ENCODE measurements at places on chromosomes 7 and 10.
A peak's percentile ranks its signal among the peaks of the same experiment; 100 is the strongest.

DNA sequence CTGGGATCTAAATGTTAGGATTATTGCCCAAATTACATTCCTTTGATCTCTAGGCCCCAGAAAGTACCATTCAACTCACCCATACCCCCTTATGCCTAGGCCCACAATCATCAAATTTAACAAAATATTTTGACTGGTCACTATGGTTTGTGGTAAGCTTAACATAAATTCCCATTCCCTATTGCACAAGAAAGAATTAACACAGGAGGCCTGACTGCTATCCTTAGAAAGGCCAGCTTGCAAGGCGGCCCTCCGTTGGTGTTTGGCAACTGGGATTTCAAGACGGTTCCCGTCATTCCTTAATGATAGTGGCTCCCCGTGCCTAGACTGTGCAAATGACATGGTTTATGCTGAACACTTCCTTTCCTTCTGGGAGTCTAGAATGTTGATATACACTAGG lies 29.6 kb downstream of the ARHGAP21 start:
- no peak for DNase-seq

GRCh38 chr10:121668314-121669027 lies 70.2 kb upstream of the FGFR2 start:
- DNase-seq: no peak

- no peak for DNase-seq
These were observed 1206.2 kb downstream of the GATA3 start for GRCh38 chr10:9260690-9261089.

DNA sequence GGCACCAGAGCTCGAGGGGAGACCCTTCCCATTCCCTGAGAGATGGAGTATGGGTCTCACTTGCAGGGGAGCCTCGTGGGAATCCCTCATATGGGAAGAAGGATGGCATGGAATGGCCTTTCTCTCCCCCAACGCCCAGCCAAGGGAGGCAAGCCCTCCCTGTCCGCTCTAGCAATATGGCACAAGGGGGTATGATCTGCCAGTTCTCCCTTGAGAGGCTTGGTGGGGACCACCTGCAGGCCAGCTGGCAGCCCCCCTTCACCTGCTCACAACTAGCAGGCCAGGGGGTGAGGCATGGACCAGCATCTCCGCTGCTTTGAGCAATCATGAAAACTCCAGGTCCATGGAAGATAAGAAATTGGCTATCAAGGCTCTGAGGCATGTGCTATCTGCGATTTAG lies 70.8 kb downstream of the PARP12 start:
- no peak for DNase-seq

GRCh38 chr7:85004402-85004801 lies 182.5 kb downstream of the SEMA3D start:
- DNase-seq: no peak

GRCh38 chr7:134546955-134547354 lies 2.0 kb upstream of the AKR1B15 start:
- no peak for DNase-seq

- no peak for DNase-seq
These were observed 68.5 kb upstream of the SVIL start for GRCh38 chr10:29703271-29703670.

GRCh38 chr7:37960483-37960882 lies 40.0 kb downstream of the EPDR1 start:
- no peak for DNase-seq

GRCh38 chr10:126502441-126502840 lies 114.2 kb upstream of the ADAM12 start:
- DNase-seq: no peak

- DNase-seq: no peak
These were observed 22.6 kb upstream of the PRKCQ start for GRCh38 chr10:6602700-6603084.

GRCh38 chr10:63917363-63917762 lies 396.2 kb downstream of the REEP3 start:
- peak; percentile 29 for DNase-seq

- DNase-seq: no peak
These were observed 116.2 kb upstream of the AFAP1L2 start for GRCh38 chr10:114520453-114520852.

- DNase-seq: no peak
These were observed 53.9 kb downstream of the NOC3L start for GRCh38 chr10:94308866-94309265.

- DNase-seq: no peak
These were observed 8.7 kb downstream of the ANKRD1 start for GRCh38 chr10:90912174-90912573.

DNA sequence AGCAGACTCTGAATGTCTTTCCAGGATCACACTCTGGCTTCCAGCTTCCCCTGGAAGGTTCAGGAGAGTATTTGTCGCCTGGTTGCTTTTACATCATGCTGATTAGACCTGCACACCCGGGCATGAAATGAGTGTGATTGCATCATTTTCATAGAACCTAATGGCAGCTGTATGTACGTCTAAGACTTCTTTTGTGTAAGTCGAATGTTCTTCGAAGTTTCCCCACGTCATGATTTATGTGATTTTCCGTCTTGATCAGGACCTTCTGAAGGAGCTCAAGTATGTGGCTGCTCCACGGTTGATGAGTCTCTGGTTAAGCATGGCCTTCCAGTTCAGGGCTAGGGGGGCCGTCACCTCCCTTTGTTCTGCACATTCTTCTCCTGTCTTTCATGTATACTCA lies 4.5 kb downstream of the EIF4H start:
- no peak for DNase-seq

DNA sequence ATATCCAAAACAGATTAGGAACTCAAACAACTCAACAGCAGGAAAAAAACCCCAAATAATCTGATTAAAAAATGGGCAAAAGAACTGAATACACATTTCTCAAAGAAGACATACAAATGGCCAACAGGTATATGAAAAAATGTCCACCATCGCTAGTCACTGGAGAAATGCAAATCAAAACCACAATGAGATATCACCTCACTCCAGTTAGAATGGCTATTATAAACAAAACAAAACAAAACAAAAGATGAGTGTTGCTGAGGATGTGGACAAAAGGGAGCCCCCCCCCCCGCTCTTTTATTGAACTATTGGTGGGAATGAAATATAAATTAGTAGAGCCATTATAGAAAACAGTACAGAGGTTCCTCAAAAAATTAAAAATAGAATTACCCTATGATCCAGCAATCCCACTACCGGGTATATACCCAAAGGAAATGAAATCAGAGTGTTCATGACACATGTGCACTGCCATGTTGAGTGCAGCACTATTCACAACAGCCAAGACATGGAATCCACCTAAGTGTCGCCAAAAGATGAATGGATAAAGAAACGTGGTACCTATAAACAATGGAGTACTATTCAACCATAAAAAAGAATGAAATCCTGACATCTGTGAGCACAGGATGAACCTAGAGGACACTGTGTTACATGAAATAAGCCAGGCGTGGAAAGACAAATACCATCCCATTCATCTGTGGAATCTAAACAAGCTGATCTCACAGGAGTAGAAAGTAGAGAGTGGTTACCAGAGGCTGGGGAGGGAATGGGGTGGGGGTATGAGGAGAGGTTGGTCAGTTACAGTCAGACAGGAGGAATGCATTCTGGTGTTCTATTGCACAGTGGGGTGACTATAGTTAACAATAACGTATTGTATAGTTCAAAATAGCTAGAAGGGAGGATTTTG lies 78.1 kb upstream of the RHEB start:
- DNase-seq: peak; percentile 60

DNA sequence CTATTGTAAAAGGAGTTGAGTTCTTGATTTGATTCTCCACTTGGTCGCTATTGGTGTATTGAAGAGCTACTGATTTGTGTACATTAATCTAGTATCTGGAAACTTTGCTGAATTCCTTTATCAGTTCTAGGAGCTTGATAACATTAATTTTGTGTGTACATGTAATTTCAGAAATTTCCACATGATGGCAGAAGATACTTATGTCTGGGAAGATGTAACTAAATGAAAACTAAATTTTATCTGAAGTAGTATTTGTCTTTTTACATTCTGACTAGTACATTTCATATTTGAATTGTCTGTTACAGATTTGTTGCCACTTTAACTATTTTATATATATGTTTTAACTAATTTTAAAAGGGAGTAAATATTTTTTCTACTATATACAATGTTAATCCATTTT lies 27.6 kb downstream of the SDHAF3 start:
- DNase-seq: peak; percentile 26

DNA sequence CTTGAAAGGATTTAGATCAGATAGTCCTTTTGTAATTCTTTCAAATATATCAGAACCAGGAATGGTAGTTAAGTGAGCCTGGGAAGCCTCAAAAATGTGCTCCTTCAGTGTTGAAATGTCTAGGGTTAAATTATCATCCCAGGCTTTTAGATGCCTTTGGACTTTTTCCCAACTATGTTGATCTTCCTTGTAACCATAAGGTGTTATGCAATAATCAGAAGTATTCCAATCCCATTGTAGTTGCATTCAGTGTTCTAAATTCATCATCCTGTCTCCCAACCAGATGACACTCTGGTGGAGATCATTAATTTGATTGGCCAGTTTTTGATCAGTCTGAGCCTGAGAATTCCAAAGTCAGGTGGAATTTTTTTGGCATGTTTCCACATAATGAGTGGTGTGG lies 35.1 kb upstream of the AKR1C2 start:
- DNase-seq: no peak

- no peak for DNase-seq
These were observed 43.9 kb downstream of the GHRHR start for GRCh38 chr7:31007634-31008033.

DNA sequence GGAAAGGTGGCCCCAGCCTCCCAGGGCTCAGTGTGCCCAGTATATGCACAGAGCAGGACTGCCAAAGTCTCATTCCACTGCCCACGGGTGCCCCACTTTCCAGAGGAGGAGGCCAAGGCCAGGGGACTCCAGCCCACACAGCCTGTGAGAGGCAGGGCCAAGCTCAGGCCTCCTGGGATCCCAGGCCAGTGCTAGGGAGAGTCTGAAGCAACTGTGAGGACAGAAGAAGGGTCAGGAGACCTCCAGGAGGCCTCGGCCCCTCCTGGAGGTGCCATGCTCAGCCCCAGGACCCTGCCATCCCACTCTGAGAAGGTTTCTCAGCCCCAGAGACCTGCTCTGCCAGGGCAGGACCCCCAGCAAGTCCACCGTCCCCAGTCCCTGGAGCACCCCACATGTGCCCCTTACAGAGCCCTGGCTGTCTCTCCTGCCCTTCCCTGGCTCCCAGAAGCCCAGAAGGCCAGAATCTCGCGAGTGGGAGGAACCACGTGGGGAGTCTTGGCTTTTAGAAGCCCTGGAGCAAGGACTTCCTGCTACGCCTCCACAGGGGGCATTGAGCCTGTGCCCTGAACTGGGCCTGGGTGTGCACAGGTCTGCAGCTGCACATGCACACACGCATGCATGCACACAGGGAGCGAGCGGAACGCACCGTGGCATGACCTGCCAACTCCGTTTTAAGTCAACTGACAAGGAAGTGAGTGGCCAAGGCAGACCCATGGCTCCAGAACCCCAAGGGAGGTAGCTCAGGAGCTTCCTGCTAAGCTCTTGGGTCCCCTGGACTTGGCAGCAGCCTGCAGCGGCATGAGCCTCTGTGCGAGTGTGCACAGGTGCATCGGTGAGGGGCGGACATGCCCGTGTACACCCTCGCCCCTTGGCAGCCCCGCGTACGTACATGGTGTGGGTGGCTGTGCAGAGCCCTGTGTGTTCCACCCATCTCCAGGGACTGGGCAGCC lies 33.6 kb downstream of the ZCCHC24 start:
- DNase-seq: no peak

DNA sequence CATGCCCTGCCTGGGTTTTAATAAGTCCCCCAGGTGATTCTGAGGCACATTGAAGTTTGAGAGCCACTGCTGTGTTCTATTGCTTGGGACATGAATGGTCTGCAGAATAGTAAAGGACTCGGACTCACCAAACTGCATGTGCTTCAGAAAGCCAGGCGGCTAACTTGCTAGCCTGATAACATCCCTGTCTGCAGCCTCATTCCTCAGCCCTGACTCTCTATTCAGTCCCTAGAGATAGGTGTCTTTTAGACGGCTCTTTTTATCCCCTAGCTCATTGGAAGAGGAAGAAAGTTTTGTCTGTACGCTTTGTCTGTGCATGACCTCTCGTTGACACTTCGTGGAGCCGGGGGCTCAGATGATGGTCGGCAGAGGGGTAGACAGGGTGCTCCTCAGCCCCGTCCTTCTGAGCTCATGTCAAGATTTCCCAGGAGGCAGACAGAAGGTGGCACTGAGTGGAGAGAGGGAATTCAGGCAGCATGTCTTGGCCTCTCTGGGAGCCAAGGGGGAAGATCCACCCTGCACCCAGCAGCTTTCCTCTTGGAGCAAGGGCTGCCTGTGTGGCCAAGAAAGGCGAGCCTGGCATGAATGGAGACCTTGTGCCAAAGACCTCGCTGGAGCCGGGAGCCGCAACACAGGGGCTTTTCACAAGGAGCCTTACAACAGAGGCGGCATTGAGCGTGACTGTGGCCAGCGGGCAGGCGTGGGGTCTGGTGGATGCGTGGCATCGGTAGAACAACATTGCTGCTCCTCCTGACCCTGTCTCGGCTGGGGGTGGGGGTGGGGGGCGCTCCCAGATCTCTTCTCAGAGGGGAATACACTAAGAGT lies 51.1 kb upstream of the PODXL start:
- peak; percentile 90 for DNase-seq

DNA sequence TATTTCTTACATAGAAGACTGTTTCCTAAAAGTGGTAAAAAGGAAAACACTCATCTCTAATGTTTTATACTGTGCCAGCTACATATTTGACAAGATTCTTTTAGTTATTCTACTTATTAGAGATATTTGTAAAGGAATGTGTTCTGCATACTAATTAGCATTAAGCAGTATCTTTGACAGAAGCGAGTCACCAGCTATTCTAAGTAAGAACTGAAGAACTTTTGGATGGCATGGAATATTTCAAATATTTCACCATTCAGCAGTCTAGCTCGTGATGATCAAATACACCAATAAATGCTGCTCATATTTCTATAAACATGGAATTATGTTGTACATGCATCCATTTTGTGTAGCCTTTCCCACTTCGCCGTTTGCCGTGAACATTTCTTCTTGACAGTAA lies 241.6 kb upstream of the TCF7L2 start:
- no peak for DNase-seq

- DNase-seq: no peak
These were observed 153.5 kb downstream of the PARD3 start for GRCh38 chr10:34661580-34661979.

DNA sequence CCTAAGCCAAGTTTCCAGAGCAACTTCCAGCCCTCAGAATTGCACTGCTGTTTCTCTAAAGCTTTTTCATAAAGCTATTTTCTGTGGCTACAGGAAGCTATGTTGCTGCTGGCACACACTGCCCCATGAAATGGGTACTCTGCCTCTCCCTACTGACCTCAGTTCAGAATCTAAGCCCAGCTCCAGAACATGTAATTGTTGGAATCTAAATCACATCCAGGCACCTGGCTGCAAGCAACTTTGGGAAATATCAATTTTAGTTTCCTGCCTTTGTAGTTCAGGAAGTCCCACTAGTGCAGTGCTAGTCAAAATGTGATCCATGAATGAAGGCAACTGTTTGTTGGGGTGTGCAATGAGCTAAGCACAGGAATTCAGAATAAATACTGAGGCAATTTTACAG lies 226.2 kb downstream of the THSD7A start:
- peak; percentile 5 for DNase-seq

GRCh38 chr7:151039850-151040548 lies 8.3 kb upstream of the ASIC3 start:
- no peak for DNase-seq

- DNase-seq: peak; percentile 12
These were observed 138.5 kb downstream of the PLXNA4 start for GRCh38 chr7:132437730-132438129.
